Hindlimb muscle (tissue), 1 donor: ENCODE measurements at places on chromosomes 4 and X.
A peak's percentile ranks its signal among the peaks of the same experiment; 100 is the strongest.

GRCh38 chr4:84597450-84597849, 14.5 kb downstream of the CDS1 start:
- DNase-seq = no peak

- DNase-seq = no peak
These were observed 441.1 kb downstream of the KCNIP4 start for GRCh38 chr4:21507439-21507838.

DNA sequence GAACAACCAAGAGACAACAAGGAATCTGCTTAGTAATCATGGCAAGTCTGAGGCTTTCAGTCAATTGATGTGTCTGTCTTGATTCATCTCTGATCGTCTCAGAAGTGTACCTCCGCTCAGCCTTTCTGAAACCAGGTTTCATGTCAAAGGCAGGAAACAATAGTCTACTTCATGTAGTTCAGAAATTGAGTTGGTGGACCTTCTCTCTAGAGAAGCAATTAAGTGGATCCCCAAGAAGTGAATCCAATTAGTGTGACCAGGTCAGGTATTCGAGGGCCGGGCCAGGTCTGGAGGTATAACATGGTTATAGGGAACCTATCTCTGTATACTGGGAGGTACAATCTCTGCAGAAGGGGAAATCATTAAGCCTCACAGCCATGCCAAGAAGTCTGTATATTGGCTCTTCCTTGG, 32.0 kb downstream of the DAPP1 start:
- DNase-seq = no peak

GRCh38 chr4:181952478-181952877, 290.7 kb upstream of the TENM3 start:
- DNase-seq = peak; percentile 57

DNA sequence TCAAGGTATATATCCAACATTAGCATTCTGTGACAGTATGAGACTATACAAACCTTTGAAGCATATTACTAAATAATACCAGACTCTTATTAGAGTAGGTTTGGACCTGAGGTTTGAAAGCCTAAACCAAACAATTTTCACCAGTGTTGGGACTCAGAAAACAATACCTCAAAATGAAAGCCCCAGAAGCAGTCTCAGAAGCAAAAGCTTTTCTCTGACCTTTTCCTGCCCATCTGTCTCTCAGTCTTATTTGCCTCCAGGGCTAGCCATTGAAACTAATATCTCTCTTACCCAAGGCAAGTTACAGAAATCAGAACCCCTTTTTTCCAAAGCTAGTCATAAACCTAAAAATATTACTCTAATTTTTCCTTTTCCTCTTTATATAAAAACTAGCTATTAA, 163.3 kb downstream of the PTCHD1 start:
- DNase-seq = no peak

DNA sequence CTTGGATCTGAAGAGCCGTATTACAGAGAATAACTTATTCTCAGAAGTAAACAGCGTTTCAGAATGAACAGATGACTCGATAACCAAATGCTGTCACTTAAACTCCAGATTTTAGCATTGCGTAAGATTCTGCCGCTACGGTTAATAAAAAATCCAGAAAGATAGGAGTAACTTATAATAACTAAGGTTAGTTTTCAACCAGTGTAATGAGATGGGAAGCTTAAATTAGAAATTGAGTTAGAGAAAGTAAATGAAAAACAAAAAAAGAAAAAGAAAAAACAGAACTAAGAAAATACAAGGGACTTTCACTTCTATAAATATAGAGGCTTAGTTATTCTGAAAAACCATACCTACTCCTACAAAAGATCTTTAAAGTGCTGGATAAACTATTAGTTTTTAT, 13.1 kb upstream of the PARM1 start:
- DNase-seq = no peak

DNA sequence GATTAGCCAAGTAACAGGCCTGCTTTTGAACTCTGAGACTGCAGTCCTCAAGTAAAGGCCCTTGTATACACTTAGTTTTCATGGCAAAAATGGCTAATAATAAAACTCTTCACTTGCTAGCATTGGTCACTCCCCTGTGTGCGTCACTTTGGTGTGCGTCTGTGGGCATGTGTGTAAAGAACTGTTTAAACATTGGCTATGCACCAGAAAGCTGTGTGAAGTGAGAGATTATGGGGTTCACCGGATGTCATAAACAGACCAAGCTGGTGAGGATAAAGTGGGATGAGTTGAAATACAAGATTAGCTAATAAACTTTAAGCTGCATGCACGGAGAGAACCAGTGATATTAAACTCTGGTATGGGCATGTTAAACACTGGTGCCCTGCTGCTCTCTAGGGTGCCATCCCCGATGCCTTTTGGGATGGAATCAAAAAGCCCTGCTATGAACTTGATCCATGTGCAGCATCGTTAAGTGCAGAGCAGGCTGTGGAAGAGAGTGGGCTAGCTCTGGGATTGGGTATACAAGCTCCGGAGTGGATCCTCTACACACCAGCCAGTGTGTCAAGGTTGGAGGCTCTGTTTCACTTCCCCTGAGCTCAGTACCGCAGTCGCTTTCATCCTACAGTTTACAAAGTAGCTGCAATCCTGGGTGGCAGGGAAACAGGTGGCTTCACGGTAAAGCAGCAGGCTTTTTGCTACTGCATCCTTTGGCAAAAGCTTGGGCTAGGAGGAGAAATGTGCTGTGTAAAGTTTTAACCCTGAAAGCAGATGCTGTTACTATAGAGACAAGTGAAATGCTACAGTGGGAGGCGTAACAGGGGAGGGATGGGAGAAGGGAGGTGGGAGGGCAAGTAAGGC, 108.3 kb upstream of the SLC4A4 start:
- DNase-seq = no peak

DNA sequence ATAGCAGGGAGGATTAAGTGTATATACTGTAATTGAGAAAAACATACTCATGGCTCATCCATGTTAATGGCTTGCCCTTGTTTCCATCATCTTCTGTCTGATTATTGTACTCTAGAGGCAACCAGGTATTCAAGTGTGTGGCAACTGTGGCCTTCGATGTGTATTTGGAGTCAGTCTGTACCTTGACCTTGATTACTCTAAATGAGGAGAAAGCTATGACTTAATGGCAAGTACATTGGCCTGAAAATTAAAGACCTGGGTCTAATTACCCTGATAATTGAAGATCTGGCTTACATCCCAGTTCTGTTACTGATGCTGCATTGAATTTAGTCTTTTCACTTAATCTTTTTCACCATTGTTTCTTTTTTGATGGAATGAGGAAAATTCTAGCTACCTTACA, 409.2 kb downstream of the CCSER1 start:
- no peak for DNase-seq

GRCh38 chr4:67198727-67199126, 346.6 kb downstream of the CENPC start:
- peak; percentile 2 for DNase-seq

- DNase-seq = no peak
These were observed 17.9 kb upstream of the YIPF6 start for GRCh38 chrX:68480969-68481368.

GRCh38 chr4:182705389-182705788, 211.8 kb downstream of the DCTD start:
- no peak for DNase-seq

- no peak for DNase-seq
These were observed 44.9 kb upstream of the SLC2A9 start for GRCh38 chr4:10066206-10066605.
